MG63 (cell line): ENCODE measurements at places on chromosomes 11 and 22. TPM values are rescaled to one million over a fixed set of nuclear protein-coding genes. Genes with fewer than 3 reads are reported as not detected.
A peak's percentile ranks its signal among the peaks of the same experiment; 100 is the strongest.

Gene NAALAD2
- not detected in 2 replicates for total RNA-seq

Gene KLHL35
- total RNA-seq: 0.12 and 3.9 TPM in 2 replicates

- DNase-seq: peak; percentile 62
These were observed at the start of gene OR51E2 for GRCh38 chr11:4697585-4697984. Gene OR51E2 (minus strand): TSS chr11:4697853. CDS start chr11:4682711, 15,142 bp downstream.

DNA sequence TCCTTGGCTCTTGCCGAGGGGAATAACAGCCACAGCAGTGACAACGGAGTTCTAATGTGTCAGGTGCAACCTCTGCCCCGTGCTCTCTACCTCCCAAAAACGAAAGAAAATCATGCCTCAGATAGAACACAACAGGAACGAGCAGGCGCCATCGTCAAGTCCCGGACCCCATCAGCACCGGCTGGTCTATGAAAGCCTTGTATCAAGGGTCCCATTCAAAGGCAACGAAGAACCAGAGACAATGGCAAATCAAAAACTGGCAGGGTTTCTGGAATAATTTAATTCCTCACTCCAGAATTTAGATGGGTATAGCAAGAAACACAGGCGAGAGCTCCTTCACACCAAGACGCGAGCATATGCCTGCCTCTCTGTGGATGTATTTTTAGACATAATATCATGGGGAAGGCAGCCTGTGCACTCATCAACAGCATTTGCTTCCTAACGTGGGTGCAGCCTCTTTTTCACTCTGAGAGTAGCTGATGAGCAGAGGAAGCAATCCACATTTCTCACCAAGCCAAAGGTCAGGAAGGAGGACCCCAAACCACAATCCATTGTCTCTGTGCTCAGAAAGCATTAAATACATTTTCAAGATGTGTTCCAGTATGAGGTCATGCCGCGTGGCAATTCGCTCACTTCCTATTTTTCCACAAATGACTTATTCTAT is 193.4 kb upstream of the BLID start:
- DNase-seq: no peak

GRCh38 chr11:45082744-45083543 is 63.5 kb upstream of the PRDM11 start:
- no peak for DNase-seq

DNA sequence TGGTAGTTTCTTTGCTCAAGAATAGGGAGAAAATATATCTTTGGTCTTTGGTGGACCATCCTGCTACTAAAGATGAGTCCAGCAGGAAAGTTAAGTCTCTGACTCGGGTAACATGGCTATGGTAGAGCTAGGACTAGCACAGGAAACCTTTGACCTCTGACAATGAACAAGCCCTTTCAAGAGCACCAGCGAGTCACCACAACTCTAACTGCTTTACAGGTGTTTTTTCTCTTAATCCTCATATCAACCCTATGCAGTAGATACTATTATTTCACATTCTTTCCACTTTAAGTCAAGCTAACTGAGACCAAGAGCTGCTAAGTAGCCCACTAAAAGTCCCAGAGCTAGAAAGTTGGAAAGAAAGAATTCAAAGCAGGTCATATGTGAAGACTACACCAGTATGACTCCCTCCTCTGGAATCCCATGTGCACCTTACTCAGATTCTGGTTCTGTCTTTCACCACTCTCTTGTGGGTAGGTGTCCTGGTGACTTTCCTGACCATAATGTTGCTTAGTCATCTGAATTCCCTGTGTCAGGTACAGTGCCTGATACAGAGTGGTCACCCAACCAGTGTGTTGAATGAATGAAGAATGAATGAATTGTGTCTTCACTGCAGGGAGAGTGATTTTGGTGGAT is 53.8 kb upstream of the ME3 start:
- DNase-seq: no peak

- peak; percentile 74 for DNase-seq
These were observed 626 bp upstream of the TBX10 start for GRCh38 chr11:67640021-67640757.

DNA sequence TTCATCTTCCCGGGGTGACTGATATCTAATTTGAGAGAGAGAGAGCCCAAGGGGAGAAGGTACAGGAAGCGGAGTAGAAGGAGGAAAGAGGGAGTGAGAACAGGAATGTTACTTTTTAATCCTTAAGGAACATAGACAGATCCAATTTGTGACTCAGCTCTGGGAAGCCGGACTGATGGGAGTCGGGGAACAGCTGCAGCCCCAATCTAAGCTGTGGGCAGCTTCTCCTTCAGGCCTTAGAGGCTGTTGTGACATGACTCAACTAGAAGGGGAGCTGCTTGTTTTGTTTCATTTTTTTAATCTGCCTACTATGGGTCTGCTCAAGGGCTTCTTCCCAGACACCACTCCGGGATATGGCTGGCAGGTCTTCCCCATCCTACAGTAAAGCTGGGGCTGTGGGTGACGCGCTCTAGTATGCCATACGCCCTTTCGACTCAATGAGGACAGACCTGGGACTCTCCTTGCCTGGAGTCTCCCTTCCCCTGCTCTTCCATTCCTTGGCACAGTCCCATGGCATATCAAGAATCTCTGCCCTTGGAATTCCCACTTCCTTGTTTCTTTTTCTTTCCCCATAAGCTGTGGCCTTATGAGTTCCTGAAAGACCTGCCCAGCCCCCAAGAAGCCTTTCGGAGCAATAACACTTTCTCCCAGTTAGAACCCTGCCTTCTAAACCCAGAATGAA is 103.3 kb upstream of the AKIP1 start:
- DNase-seq: peak; percentile 80

DNA sequence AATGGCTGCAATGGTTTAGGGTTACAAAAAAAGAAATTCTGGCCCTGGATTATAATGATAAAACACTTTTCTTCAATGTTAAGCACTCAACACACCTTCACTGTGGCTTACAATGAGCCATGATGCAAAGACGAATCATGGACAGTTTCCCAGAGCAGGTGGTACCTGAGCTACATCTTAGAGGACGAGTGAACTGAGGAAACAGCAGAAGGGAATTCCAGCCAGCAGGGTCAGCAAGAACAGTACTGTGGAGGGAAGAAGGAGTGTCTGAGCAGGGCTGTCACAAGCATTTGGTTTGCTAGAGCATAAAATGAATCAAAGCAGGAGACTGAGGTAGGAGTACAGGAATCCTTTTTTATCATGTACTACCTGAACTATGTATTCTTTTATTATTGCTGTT is 332.8 kb upstream of the C11orf87 start:
- no peak for DNase-seq

DNA sequence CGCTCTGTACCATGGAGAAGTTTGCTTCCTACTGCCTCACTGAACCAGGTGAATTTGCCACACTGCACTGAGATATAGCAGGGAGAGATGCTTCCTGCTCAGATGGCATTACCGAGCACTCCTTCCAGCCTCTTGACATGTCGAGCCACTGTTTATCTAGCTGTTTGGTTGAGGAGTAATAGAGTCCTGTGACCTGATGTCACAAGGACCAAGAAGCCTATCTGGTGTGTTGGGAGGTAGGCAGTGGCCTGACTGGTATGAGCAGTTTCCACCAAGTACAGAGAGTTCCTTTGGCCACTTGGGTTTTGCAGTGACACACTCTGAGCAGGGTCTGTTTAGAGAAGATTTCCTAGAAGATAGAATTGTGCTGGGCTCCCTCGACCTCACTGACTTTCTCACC is 5.2 kb downstream of the ACAD8 start:
- DNase-seq: no peak

DNA sequence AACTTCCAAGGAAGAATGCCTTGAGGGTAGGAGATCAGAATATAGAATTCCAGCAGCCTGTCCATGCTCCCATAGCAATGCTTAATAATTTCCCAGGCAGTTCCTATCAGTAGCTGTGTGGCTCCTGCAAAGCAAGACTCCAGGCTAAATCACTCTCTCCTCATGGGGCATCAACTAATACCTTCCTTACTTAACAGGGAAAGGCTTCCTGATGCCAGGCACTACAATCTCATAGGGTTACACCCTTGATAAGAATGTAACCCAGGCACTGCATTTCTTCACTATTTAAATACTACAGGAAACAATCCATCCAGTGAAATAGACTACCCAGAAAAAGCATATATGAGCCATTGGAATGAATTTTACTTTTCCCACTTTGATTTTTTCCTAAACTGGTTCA is 615.0 kb upstream of the ARHGAP42 start:
- no peak for DNase-seq

DNA sequence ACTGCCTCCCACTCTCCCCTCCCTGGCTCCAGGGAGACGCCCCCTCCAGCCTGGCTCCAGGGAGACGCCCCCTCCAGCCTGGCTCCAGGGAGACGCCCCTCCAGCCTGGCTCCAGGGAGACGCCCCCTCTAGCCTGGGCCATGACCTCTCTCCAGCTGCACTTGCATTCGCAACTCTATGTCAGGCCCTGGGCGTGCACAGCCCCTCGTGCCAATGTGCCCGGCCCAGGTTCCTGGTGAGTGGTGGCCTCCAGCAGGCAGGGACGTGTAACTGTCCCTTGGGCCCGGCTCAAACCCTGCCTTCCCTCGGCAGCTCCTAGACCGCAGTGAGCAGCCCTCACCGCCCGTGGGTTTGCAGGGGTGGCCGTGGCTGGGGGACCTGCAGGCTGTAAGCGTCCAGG is 6.9 kb downstream of the MUC6 start:
- no peak for DNase-seq
